ENCODE measurements at places on chromosomes 4 and X. TPM values are rescaled to one million over a fixed set of nuclear protein-coding genes. Genes with fewer than 3 reads are reported as not detected.

GRCh38 chr4:152476796-152477195, 59.1 kb downstream of the FBXW7 start:
- DNase-seq = no peak

- no peak for DNase-seq
These were observed 20.7 kb downstream of the TMA16 start for GRCh38 chr4:163515198-163515597.

DNA sequence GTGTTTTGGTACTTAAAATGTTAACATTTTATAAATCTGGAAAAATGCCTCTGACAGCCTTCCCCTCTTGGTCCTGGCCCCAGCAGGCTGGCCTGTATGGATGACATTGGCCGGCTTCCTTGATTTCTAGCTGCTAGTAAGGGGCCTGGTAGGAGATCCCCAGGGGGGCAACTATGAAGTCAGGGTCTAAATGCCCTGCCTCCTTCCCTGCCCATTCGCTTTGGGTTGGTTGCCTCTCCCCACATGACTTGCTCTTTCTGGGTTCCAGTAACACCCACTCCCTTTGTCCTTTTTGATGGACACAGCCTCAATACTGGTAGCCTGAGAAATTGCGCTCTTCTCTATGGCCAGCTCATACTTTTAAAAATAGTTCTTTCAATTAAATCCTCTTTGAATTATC, 78.0 kb upstream of the MAD2L1 start:
- DNase-seq = no peak

GRCh38 chrX:153836921-153837320, 6.6 kb upstream of the PDZD4 start:
- DNase-seq = no peak

GRCh38 chr4:155889946-155890345, 13.6 kb upstream of the TDO2 start:
- no peak for DNase-seq

Gene FGFRL1
- 6.0 TPM for total RNA-seq

Gene MSX1
- 0.10 TPM for total RNA-seq

Gene MND1
- 10.8 TPM for total RNA-seq

All from foreskin keratinocyte (primary cell).